ENCODE measurements at places on chromosomes 6 and 20. TPM values are rescaled to one million over a fixed set of nuclear protein-coding genes. Genes with fewer than 3 reads are reported as not detected.

Gene DNAH8
- 0.04 TPM for total RNA-seq

Gene SRMS
- total RNA-seq = not detected

Gene FOXO3
- total RNA-seq = 15.5 TPM

Gene HTR1E
- total RNA-seq = not detected

Gene SNAP25
- total RNA-seq = not detected

Gene RAB44
- total RNA-seq = not detected

Gene EDN1
- total RNA-seq = 496 TPM

Gene BMP7
- not detected for total RNA-seq

Gene REM1
- 0.32 TPM for total RNA-seq

Gene ARMC2
- 0.99 TPM for total RNA-seq

Gene MYB
- 0.13 TPM for total RNA-seq

Gene RAET1L
- not detected for total RNA-seq

Gene ZC3H12D
- total RNA-seq = 0.18 TPM

Gene CPXM1
- total RNA-seq = 0.26 TPM

Gene CST5
- total RNA-seq = not detected

Gene RHAG
- not detected for total RNA-seq

Gene PTPRK
- 61.3 TPM for total RNA-seq

Gene LTA
- total RNA-seq = not detected

Gene SLC26A8
- total RNA-seq = under 0.01 TPM

Gene MDFI
- total RNA-seq = 26.8 TPM

Gene FAXC
- total RNA-seq = 0.07 TPM

Gene TRIM31
- not detected for total RNA-seq

Gene ACTL10
- 4.2 TPM for total RNA-seq

Gene POM121L2
- total RNA-seq = not detected

Gene HLA-DPB1
- total RNA-seq = 10.3 TPM

Gene BFSP1
- total RNA-seq = 2.9 TPM

Gene GLP1R
- not detected for total RNA-seq

Gene KDM1B
- 8.3 TPM for total RNA-seq

Gene CALHM4
- 0.28 TPM for total RNA-seq

Gene CARMIL1
- total RNA-seq = 8.2 TPM

Gene EPHA7
- not detected for total RNA-seq

Gene CRISP2
- total RNA-seq = not detected

Gene KCNQ5
- not detected for total RNA-seq

Gene QKI
- total RNA-seq = 195 TPM

Gene CLDN20
- not detected for total RNA-seq

Gene TCP11
- 0.18 TPM for total RNA-seq

Gene MATN4
- not detected for total RNA-seq

Gene HELZ2
- 47.2 TPM for total RNA-seq

Gene EBF4
- 1.8 TPM for total RNA-seq

Gene STK4
- 30.1 TPM for total RNA-seq

Gene TP53TG5
- total RNA-seq = not detected

Gene ZBP1
- not detected for total RNA-seq

Gene JPH2
- total RNA-seq = not detected

Gene BPIFB4
- total RNA-seq = not detected

Gene CD24
- total RNA-seq = 0.92 TPM

Gene IL20RA
- not detected for total RNA-seq

Gene DOK5
- total RNA-seq = 20.3 TPM

Gene TINAG
- not detected for total RNA-seq

Gene LAMP5
- 0.14 TPM for total RNA-seq

Gene TTLL9
- 0.04 TPM for total RNA-seq

Gene SIRPG
- total RNA-seq = not detected

Gene GTSF1L
- total RNA-seq = not detected

Gene ASIP
- not detected for total RNA-seq

Gene RIPPLY2
- total RNA-seq = not detected

Gene PRDM13
- not detected for total RNA-seq

Gene GABRR2
- 0.46 TPM for total RNA-seq

Gene TSHZ2
- not detected for total RNA-seq

Gene NRN1
- total RNA-seq = 1.7 TPM

Data from pulmonary artery endothelial cell (primary cell).